ENCODE measurements at places on chromosomes 2 and 18. TPM values are rescaled to one million over a fixed set of nuclear protein-coding genes. Genes with fewer than 3 reads are reported as not detected.

The PLEKHH2 gene
- total RNA-seq, result 4.2 TPM

The CCDC85A gene
- total RNA-seq, result 0.07 TPM

The FN1 gene
- 962 TPM for total RNA-seq

The ZEB2 gene
- total RNA-seq, result 6.3 TPM

The BMP10 gene
- not detected for total RNA-seq

The KCNG2 gene
- not detected for total RNA-seq

The RTP5 gene
- not detected for total RNA-seq

The USP40 gene
- 33.6 TPM for total RNA-seq

The TMEM200C gene
- total RNA-seq, result 0.92 TPM

The REG3G gene
- total RNA-seq, result not detected

The MAPK4 gene
- total RNA-seq, result 0.36 TPM

The PARD3B gene
- 0.94 TPM for total RNA-seq

The GPR45 gene
- total RNA-seq, result 0.22 TPM

The IL18R1 gene
- total RNA-seq, result 0.12 TPM

The UGT1A10 gene
- not detected for total RNA-seq

The CYP26B1 gene
- 0.36 TPM for total RNA-seq

The CD8B2 gene
- not detected for total RNA-seq

The MARCHF4 gene
- total RNA-seq, result 6.9 TPM

The IL1F10 gene
- total RNA-seq, result not detected

The CRYGD gene
- total RNA-seq, result not detected

The CRACDL gene
- 0.29 TPM for total RNA-seq

The COL4A4 gene
- total RNA-seq, result 5.2 TPM

The TSHZ1 gene
- 5.1 TPM for total RNA-seq

The R3HDM1 gene
- 16.7 TPM for total RNA-seq

The IDH1 gene
- total RNA-seq, result 93.1 TPM

The NEU2 gene
- not detected for total RNA-seq

The EGR4 gene
- 0.07 TPM for total RNA-seq

The DUSP2 gene
- total RNA-seq, result 4.4 TPM

The INHA gene
- 0.17 TPM for total RNA-seq

The TMEM185B gene
- total RNA-seq, result 32.6 TPM

The TUBB8B gene
- total RNA-seq, result not detected

The CWC22 gene
- 16.5 TPM for total RNA-seq

The FAP gene
- total RNA-seq, result 0.14 TPM

The POTEF gene
- not detected for total RNA-seq

The MTERF4 gene
- total RNA-seq, result 9.7 TPM

The REL gene
- 3.0 TPM for total RNA-seq

The FAM237A gene
- not detected for total RNA-seq

The OR6B2 gene
- not detected for total RNA-seq

The OTOS gene
- total RNA-seq, result not detected

The CFC1 gene
- not detected for total RNA-seq

The WIPF1 gene
- total RNA-seq, result 7.6 TPM

The GALNT3 gene
- total RNA-seq, result 28.7 TPM

The TRABD2A gene
- 0.58 TPM for total RNA-seq

The GALNT13 gene
- total RNA-seq, result 0.52 TPM

The UCN gene
- not detected for total RNA-seq

The KHK gene
- 5.5 TPM for total RNA-seq

The CLEC4F gene
- not detected for total RNA-seq

The COL3A1 gene
- total RNA-seq, result 12.5 TPM

The TMEM17 gene
- total RNA-seq, result 3.5 TPM

The TMEM163 gene
- 0.65 TPM for total RNA-seq

The FMNL2 gene
- 25.6 TPM for total RNA-seq

All from epithelial cell of proximal tubule (primary cell).